ENCODE measurements at places on chromosomes 1 and 21.

DNA sequence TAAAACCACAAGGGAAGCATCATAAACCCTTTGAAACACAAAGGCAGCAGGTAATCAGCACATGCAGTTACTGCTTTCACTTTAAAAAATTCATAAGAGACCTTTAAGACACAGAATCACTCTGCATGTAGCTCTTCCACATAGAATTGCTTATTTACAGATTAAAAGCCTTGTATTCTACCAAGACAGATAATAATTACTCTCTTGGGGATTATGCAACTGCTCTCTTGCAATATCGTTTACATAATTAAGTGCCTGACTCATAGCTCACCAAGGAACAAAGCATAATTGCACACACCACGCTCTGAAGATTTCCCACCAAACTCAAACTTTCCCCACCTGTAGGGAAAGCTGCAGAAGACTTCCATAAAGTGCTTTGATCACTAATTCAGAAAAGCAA lies 87.9 kb downstream of the VAV3 start:
- peak; percentile 12 for DNase-seq

GRCh38 chr1:235782601-235783000 lies 84.1 kb downstream of the LYST start:
- peak; percentile 57 for DNase-seq

DNA sequence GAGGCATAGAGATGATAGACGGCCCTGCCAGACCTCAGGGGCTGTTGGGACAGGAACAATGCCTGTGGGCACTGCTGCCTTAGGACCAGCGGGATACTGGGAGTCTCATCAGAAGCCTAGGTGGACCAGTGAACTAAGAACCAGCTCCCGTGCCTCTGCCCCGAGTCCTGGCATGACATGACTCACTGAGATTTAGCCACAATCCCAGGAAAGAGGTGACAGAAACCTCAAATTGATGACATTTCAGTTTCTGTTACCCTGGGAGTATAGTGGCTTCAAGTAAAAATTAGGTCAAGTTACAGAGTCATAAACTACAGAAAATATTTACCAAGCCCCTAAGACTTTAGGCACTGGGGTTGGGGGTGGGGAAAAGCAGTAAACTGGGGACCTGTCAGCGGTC lies 74.6 kb upstream of the GADD45A start:
- DNase-seq: no peak

- no peak for DNase-seq
Measured at GRCh38 chr1:187817782-187818181, 989.0 kb downstream of the PLA2G4A start.

- DNase-seq: no peak
Measured at GRCh38 chr1:229689273-229689672, 63.2 kb downstream of the URB2 start.

GRCh38 chr1:173191011-173191705 lies 16.0 kb downstream of the TNFSF4 start:
- no peak for DNase-seq

- DNase-seq: no peak
Measured at GRCh38 chr21:32584472-32584871, 851 bp downstream of the TCP10L start.

GRCh38 chr1:76657623-76658022 lies 209.7 kb upstream of the ST6GALNAC5 start:
- DNase-seq: no peak

DNA sequence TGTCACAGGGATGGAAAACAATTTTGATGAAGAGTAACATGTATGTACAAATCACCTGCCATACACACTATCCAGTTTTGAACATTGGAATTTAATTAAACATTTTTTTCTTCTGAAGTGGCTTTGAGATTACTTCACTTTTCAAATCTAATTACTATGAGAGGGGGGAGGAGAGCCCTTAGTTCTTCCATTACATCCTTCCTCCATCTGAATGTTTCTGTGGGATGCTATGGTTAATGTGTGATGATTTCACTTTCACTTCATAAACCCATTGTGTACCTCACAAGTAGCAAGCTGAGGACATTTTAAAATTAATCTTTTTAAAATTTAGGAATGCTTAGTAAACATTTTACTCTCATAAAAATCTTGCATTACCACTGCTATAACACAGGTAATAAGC lies 156.9 kb downstream of the RUNX1 start:
- no peak for DNase-seq

DNA sequence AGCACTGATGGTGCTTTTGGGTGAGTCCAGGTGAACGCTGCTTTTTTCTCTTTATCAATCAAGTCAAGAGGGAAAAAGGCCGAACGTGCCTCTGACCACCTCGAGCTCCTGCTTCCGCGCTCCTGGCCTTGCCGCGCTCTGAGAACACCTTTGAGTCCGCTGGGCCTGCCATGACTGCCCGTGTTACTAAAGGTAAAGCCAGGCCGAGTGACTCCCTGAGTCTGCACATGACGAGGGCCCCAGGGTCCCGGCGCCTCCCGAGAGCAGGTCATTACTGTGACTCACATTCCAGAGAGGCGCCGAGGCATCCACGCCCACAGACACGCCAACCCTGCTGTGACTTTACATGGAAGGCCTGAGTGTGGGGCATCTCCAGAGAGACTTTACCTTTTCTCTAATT lies 11.1 kb downstream of the POFUT2 start:
- no peak for DNase-seq

GRCh38 chr1:81792184-81792583 lies 8.6 kb upstream of the ADGRL2 start:
- DNase-seq: no peak

DNA sequence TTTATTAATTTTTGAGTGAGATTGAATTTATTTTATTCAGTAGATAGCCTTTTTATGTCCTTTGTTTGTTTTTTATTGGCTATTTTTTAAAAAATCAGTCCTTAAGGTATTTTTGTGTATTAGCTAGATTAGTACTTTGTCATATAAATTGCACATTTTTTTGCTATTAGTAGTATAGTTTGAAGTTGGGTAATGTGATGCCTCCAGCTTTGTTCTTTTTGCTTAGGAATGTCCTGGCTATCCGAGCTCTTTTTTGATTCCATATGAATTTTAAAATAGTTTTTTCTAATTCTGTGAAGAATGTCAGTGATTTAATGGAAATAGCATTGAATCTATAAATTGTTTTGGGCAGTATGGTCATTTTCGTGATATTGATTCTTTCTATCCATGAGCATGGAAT lies 80.4 kb downstream of the MAN1A2 start:
- DNase-seq: peak; percentile 13

DNA sequence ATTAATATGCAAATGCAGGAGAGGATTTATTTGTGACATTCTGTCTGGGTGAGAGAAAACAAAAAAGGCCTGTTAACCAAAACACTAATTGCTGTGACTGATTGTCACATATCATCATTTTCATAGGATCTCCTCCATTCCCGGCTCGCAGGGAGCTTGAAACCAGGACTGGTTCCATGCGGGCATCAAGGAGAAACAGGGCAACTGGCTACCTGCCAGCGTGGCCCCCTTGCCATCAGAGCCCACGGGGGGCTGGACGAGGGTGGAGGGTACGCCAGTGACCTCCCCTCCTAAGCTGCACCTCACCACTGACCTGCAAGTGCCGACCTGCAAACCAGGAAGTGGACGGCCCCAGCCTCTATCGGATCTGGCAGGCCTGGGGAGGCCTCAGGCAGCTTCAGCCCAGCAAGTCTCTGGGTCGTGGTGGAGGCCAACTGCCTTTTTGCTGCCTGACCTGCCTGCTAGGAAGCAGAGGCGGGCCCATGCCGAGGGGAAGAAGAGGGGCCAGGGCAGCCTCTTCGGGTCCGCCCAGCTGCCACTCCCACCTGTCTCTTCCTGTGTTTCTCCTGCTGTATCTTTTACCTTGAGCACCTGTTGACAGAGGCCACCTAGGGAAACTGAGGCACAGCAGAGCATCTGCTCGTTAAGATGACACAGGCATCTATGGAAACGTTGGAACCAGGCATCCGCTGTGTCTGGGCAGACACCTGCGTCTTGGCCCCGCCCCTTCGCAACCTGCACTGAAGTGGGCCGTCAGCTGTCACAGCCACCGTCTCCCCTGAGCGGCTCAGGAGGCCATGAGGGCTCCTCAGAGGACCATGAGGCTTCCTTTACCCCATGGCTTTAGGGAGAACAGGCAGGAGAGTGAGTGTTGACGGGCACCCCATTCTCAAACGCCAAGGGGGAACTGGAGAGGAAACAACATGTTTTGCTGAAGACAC lies 74.8 kb downstream of the CASZ1 start:
- no peak for DNase-seq

DNA sequence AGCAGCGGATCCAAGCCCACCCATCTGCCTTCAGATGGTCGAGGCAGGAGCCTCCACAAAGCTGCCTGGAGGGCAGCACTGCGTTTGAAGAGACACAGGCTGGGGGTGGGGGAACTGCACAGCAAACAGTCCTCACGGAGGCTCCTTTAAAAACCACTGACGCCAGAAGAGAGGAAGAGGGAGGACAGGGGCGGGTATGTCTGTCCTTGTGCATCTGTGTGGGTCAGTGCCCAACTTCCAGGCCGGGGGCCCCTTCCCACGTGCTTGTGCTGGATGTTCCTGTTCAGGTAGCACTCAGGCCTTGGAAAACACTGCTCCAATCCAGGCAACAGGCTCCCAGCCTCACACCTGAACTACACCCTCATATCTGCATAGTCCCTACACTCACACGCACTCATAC lies 7.7 kb downstream of the AHDC1 start:
- no peak for DNase-seq

- DNase-seq: no peak
Measured at GRCh38 chr1:113292603-113293255, 97.6 kb upstream of the MAGI3 start.

- no peak for DNase-seq
Measured at GRCh38 chr1:187942986-187943385, 1114.2 kb downstream of the PLA2G4A start.

GRCh38 chr1:62682531-62682930 lies 5.7 kb downstream of the DOCK7 start:
- DNase-seq: peak; percentile 61

DNA sequence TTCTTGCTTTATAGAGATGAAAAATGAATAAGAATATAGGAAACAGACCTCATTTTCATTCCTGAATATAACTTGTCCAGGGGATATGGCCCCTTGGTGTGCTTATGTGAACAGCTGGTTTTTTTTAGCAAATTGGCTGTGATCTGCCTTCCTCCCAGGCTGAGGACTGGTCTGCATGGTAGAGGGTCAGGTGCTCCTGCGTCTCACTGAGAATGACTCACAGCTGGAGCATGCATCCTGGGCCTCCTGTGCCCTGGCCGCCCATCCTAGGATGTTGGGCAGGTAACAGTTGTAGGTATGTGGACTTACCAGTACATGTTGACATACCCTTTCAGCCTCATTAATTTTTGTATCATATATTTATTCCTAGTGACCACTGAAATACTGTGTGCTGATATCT lies 29.8 kb downstream of the AGT start:
- DNase-seq: no peak

DNA sequence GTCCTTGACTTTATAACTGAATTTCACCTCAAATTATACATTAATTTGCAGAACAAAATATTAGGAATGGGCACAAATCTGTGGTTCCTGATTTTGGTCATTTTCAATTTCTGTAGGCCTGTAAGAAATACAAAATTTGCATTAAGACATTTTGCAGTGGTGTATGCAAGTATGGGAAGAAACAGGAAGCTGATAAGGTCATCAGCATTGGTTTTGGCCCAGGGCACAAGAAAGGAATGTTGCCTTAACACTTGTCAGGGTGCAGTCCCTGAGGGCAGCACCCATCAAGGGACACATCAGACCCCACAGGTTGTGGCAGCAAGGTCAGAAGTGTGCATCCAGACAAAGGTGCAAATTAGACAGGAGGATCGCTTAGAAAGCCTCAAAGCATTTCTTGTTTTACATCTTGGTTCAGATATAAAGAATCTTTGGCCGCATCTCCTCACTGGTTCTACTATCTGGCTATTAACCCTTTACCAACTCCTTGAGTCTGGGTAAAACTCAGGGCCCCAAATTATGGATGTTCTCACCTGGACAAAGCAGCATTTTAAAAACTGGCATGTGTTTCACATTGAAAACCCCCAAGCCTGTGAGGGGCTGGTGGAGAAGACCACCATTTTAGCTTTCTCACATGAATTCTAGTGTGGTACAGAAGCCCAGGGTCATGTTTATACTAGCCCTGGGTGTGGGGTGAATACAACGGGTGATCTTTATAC lies 182.4 kb downstream of the CDC7 start:
- no peak for DNase-seq

- DNase-seq: peak; percentile 24
Measured at GRCh38 chr1:226938903-226939437, 1.1 kb upstream of the COQ8A start.

GRCh38 chr1:91872559-91873081 lies 13.3 kb downstream of the TGFBR3 start:
- no peak for DNase-seq

DNA sequence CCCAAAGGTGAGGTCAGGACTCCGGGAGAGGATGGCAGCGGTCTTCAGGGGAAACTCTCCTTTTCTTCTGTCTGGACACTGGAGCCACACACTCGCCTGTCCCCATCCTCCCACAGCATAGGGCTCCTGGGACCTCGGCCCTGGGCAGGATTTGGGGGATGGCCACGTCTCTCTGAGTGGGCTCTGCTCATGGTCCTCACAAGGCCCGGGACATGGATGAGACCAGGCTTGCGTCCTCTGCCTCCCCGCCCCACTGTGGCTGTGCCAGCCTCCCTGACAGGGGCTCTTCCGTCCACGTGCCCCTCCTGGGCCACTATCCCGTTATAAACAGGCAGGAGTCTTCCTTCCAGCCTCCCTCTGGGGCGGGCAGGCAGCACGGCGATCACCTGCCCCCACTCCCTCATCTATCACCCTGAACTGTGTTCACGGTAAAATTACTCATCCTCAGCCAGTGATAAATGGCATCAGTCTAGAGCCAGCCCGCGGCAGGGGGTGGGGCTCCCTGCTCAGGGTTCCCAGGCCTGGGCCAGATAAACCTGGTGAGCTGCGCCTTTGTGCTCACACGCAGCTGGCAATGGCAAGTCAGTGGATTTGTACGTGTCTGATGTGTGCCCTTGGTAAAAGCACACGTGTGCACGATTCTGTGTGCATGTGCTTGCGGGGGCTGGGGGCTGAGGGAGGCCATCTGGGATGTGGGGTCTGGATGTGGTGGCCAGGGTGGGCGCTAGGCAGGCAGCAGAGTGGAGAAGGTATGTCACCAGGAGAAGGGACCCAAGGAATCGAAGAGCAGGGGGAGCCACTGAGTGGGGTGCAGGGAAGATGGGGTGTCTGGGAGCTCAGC lies 12.6 kb upstream of the SAMD11 start:
- no peak for DNase-seq
